Stimulated activated CD8-positive, alpha-beta memory T cell treated with anti-CD3 and anti-CD28 coated beads, Interleukin-15, amount 100 ng/mL, for 24 hours (primary cell): ENCODE measurements at places on chromosomes 1 and 21.

DNA sequence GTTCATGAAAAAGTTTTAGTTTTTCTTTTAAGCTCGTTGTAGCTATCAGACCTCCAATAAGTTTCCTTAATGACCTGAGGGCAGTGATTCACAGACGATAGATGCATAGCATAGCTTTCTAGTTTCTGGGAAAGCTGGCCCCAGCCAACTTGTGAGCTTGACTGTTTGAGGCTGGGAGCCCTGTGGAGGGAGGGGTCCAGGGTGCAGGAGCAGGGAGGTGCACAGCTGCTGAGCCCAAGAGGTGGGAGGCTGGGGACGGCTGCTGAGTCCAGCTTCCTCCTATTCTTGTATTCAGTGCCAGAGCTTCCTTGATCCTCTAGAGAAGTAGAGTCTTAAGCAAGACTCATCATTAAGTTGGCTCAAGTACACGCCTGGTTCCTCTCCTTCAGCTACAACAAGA, 11.0 kb upstream of the AVPR1B start:
- no peak for DNase-seq

DNA sequence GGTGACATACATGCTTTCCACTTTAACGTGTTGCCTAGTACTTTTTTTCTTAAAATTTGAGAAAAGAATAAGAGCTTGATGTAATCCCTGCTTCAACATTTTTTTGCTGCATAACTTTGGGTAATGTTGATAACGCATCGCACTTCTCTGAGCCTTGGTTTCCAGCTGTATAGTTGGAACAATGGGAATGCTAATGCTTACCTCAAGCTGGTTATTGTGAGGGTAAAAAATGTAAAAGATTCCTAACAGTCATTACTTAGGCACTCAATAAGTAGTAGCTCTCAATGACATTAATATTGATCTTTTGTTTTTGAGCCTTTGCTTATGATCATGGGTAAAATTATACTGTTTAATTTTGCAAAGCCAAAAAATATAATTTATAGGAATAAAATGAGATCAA, 683.3 kb upstream of the CXADR start:
- no peak for DNase-seq

GRCh38 chr1:3244025-3244926, 175.3 kb downstream of the PRDM16 start:
- no peak for DNase-seq

- no peak for DNase-seq
These were observed 11.5 kb upstream of the C1orf198 start for GRCh38 chr1:230879778-230880177.

DNA sequence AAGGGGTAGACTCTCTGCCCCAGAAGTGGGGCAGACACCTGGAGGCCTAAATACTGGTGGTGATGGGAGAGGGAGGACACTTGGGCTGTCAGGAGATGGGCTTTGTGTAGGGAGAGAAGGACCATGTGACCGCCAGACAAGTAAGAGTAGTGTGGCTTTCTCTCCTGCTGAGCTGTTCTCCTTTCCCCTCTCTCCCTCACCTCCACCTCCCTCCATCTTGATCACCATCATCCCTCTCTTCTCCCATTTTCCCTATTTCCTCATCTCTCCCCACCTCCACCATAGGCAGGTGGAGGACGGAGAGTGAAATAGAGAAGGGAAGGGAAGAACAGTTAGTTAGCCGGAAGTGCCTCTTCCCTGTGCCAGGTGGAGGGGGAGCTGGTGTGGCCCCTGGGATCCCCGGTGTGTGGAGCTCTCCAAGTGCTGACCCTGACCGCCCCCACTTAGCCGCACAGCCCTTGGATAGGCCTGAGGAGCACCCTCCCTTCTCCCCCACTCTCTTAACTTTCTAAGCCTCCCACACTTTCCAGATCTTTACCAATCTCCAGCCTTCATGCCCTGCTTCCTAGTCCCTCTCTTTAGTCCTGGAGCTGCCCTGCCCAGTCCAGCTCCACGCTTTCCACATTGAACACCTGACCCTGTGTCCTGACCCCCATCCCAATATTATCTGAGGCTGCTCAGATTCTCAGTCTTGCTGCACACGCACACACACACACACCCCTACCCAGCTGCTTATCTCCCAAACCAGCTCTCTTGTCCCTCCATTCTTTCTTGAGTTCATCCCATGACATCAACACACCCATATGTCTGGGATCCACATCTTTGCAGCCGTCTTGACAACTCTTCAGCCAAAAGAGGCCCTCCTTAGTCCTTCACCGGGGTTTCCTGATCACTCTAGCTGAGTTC, 1.5 kb downstream of the CELF3 start:
- DNase-seq: no peak

DNA sequence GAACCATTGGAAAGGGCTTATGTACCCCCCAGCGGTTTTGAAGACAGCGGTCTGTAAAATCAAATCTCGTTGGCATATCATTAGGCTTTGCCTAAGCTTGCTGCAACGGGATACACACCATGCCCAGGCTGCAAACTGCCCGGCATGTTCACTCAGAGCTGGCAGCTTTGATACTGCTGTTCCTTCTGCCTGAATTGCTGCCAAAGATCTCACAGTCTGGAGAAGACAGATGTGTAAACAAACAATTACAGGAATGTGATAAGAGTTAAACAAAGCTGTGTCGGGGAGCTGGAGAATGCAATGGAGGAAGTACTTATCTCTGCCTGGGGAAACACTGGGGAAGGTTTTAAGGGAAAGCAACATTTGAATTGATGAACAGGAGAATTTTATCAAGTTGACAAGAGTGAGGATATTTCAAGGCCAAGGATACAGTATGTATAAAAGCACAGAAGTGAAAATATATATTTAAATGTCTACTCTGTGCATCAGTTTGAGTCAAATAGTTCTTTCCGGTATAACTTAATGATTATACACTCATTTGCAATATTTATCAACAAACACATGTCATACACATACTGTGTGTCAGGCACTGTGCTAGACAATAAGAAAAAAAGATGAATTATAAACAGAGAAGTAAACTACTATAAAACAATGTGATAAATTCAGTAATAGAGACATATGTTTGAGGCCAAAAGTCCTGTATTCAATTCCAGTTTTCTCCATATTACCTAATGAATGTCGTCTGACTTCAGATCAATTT, 29.9 kb downstream of the CHML start:
- DNase-seq: no peak

DNA sequence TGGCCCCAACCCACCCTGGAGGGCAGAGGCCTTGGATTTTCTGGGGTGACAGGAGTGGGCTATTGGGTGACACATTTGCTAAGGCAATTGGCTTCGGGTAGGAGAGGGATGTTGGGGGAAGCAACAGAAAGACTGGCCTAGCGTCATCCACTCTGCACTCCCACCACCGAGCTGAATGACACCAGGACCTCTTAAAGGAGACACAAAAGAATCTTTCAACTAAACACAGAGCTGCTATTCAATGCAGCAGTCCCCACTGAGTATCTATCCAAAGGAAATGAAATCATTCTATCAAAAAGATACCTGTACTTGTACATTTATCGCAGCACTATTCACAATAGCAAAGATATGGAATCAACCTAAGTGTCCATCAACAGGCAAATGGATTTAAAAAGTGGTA, 6.2 kb downstream of the TFF2 start:
- no peak for DNase-seq

DNA sequence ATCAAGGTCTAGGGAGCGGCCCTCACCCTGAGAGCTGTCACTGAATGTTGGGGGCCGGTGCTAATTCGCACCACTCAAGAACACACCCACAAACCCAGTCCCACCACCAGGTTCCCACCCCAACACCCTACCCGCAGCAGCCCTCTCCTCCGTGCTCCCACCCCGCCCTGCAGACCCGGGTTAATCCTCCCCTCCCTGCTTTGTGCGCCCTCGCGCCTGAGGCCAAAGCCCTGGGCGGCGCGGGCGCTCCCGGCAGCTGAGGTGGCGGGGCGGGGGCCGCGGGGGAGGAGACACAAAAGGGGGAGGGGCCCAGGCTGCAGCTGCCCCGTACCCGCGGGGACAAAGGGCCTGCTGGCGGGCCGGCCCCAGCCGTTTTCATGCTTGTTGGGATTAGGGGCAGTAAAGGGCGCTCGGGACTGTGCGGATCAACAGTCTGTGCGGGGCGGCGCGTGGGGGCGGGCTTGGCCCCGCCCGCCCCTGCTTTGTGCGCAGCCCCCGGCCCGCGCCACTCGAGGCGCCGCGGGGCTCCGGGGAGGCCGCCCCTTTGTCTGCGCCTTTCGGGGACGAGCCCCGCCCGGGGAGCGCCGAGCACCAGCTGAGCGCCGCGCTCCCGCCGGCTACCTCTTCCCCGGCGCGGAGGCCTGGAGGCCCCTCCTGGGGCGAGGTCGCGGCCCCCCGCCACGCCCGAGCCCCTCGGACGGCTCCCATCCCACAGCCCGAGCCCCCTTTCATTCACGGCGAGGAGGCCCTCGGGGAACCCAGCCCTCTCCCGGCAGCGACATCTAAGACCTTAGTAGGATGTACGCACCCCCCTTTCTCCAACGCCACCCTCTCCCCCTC, 10.9 kb downstream of the C1orf216 start:
- DNase-seq: no peak

DNA sequence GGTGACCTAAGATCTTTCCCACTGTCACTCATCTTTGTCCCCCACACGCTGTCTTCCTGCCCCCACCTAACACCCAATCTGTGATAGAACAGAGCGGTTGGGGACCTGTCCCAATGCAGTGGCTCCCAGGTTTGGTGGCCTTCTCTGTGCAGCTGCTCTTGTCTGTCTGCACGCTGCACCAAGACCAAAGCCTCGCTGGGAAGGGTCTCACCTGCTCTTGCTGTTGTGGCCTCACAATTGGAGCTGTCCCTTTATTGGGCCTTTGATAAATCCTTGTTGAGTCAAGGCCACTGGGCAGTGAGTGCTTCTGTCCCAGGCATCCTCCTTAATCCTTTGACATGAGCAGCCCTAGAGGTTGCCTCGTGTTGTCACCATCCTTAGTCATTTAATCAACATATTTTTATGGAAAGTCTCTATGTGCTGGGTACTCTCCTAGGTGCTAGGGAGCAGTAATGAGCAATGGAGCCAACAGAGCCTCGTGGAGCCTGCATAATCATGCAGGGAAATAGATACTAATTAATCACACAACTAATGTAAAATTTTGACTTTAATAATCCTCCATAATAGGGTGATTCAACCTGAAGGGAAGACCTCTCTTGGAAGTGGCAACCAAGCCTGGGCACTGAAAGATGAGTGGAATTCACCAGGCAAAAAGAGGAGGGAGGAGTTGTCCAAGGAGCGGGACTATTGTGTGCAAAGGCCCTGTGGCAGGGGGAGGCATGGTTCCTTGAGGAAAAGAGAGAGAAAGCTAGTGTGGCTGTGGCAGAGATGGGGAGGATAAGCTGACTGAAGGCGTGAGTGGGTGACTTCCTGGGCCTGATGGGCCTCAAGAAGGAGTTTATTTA, 57.6 kb downstream of the MAN1C1 start:
- no peak for DNase-seq

DNA sequence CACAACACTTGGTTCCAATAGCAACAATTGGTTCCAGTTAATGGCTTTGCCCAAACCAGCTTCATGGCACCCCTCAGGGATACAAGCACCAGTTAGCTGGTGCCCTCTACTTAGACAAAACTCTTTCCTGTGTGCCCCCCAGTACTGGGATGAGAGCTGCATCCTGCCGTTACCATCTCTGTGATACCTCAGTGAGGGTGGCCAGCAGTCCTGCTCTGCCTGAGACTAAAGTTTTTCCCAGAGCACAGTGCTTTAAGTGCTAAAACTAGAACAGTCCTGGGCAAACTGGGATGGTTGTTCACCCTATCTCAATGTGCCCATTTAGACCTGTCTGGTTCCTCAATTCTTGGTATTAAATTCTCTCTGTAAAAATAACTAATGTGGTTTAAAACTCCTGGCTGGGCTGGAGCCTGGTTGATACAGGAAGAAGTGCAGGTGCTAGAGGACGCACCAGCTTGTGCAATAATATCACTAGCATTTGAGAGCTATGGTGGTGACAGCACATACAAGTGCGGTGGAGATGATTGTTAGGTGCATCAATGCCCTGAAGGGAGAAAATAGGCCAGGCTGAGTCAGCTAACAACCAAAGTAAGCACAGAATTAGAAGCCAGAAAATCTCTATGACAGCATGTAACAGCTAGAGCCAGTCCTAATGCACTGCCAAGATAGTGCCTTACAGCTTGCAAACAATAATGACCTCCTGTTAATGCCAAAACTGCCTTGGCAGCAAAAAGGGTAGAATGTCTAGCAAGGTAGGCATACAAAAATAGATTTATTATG, 179.8 kb upstream of the GALNT2 start:
- no peak for DNase-seq

GRCh38 chr21:36509973-36510664, 30.2 kb upstream of the CLDN14 start:
- no peak for DNase-seq

DNA sequence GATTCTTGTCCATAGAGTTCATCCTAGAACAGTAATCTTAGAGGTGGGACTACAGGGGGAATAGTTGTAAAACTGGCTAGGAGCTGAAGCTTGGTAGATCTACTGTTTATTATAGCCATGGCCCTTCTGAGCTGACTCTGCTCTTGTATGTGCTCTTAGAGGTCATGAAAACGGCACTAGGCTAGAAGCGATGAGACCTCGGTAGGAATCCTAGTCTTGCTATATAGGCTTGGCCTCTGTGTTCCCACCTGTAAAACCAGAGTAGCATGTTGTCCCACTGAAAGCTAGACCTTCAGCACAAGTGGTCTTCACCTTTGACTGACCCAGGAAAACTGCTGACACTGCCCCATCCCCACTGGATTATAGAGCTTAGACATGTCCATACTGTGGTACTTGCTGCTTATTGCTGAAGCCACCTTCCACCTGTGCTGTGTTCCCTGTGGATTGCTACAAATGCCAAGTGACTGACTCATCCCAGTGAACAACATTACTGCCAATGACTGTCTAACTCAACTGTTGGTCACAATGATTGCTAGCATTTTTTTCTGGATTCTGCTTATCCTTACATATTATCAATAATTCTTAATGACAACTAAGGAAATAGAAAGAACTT, 23.0 kb upstream of the PIGC start:
- DNase-seq: no peak

- DNase-seq: no peak
These were observed 475.6 kb upstream of the B3GALT2 start for GRCh38 chr1:193662030-193662429.

- DNase-seq: no peak
These were observed 19.9 kb upstream of the EDN2 start for GRCh38 chr1:41504114-41505035.

DNA sequence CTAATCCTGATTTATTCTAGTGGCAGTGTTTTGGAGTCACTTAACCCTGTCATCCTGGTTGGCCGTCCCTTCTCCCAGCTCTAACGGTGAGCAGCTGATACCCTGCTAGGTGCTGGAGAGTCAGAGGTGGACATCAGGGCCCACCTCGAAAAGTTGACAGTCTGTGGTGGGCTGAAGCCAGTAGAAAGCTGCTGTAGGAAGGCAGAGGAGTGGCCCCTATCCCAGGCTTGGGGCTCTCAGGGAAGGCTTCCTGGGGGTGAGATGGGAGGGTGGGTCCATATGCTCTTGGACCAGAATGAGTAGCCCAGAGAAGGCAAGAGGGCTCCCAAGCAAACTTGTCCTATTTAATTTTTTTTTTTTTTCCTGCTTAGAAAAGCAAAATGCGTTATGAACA, 475 bp upstream of the RPL5 start:
- no peak for DNase-seq
